ENCODE measurements at places on chromosomes 11 and 22.

- DNase-seq = no peak
Measured at GRCh38 chr11:62647609-62648005, 1.2 kb upstream of the GANAB start.

GRCh38 chr11:66728693-66729385, at the start of gene SPTBN2:
TSS of gene SPTBN2 (minus strand) at chr11:66729216. CDS start at chr11:66721240, 7,976 bp downstream.
- peak; percentile 74 for DNase-seq

GRCh38 chr11:103659206-103659618, 377.2 kb upstream of the DDI1 start:
- no peak for DNase-seq

DNA sequence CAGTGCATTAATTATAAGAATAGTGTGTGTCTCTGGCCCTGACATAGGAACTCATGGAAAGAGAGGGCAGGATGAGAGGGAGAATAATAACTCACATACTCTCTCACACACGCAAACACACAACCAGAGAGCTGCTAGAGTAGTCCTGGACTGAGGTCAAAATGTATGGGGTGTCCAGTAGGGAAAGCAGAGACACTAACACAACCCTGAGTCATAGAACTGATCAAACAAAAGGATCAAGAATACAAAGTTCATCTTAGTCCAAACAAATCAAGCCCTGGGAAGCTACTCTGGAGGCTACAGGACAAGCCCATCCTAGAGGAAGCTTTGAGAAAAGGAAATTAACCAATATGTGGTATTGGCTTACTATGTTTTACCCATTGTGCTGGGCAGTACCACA, 178.5 kb upstream of the GUCY1A2 start:
- no peak for DNase-seq

- DNase-seq = peak; percentile 76
Measured at GRCh38 chr22:46087816-46088277, 62.5 kb upstream of the PPARA start.

DNA sequence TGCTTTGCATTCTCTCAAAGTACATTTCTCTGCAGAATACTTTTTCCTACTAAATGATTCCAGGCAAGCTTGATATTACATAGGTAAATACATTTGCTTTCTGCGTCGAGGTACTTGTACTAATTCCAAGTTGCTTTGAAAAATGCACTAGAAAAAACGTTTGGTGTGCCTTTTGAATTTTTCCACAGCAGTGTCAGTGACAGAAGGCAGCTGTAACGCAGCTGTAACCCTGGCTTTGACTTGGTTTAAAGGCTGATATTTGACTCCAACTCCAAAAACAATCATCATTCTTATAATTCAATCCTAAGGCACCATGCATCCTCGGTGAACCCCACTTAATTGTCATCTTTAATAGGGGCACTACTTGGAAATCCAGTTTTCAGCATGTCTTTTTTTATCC, 125.0 kb downstream of the MAML2 start:
- DNase-seq = no peak

- no peak for DNase-seq
Measured at GRCh38 chr11:9947231-9947864, 283.5 kb downstream of the SWAP70 start.

DNA sequence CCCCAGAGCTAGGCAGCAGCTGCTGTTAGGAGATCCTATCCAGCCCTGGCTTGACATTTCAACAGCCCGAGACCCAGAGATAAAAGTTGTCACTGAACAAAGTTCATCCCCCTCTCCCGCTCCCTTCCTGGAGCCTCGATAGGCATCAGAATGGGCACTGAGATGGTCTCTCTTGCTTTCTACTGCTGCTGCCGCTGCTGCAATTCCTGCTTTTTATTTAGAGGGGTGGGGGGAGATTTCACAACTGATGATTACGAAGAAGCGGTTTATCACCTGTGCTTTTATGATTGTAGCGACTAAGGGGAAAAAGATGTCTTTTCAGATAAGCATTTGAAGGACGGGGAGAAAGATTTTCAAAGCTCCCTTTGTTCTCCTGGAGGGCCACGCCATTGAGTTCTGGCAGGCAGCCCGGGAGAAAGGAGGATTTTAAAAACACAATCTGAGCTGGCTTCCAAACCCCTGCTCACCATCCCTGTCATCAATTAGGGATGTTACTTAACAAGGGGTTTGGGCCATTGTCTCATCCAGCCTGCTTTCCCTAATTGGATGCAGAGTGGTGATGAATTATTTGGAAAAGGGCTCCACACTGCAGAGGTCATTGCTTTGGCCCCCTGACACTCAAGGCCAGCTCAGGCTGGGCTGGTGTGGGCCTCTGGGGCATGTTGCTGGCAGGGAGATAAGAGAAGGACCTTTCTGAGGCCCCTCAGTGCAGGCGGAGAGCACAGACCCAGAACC, 344.7 kb downstream of the BUD13 start:
- DNase-seq = no peak

GRCh38 chr22:20628081-20628939, 120.9 kb downstream of the MED15 start:
- no peak for DNase-seq

GRCh38 chr11:125348674-125349309, 147.3 kb downstream of the FEZ1 start:
- peak; percentile 71 for DNase-seq

GRCh38 chr11:34825670-34826383, 90.4 kb downstream of the APIP start:
- DNase-seq = no peak

DNA sequence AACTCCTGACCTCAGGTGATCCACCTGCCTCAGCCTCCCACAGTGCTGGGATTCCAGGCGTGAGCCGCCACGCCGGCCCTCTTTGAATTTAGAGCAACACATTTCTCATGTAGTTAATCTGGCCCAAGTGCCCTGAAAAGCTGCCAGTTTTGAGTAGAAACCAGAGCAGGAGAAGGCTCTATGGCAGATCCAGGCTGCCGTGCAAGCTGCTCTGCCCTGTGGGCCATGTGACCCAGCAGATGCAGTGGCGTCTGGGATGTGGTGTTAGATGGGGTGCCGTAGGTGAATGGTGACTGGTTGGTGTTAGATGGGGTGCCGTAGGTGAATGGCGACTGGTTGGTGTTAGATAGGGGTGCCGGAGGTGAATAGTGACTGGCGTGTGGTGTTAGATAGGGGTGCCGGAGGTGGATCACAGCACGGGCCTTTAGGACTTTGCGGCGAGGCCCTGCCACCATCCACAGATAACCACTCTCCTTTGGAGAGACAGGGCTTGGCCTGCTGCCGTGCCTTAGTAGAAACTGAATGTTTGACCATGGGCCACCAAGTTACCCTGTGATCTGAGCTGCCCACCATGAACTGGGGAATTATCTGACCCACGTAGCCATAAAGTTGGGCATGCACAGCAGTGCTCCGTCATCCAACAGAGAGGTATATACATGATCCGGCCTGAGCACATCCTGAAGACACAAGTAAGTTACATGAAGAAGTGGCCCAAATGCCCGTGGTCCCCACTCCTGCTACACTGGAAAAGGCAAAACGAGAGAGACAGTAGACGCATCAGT, 32.7 kb downstream of the ASCL2 start:
- no peak for DNase-seq

GRCh38 chr11:10611979-10612862, 43.8 kb upstream of the LYVE1 start:
- DNase-seq = no peak

DNA sequence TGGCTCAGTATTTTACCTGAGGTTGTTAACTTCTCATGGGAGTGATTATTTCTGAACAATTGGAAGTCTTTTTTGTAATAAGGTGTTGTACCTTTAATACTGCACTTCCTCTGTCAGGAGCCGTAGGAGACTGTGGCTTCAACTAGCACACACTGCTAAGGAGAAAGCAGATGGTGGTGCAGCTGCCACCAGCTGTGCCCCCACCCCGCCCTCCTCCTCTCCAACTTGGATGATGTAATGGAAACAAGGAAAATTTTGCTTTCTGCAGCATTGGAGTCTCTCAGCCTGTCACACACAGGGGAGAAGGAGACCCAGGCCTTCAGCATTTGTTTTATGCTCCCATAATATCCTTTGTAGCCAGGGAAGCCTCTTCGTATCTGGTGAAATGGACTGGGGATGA, 91.2 kb downstream of the TEAD1 start:
- DNase-seq = no peak

DNA sequence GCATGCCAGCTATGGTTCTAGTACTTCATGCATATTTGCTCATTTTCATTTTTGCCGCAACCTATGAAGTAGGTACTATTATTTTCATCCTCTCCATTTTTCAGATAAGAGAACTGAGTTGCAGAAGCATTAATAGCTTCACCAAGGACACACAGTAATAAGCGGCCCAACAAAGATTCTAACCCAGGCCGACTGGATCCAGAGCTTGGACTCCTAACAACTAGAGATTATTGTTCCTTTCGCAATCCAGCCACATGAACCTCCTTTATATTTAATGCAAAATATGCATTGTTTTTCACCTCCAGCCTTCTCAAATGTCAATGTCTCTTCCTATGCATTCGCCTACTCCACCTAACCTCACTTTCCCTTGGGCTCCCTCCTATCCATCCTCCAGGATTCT, 148.3 kb downstream of the CCDC34 start:
- DNase-seq = no peak

DNA sequence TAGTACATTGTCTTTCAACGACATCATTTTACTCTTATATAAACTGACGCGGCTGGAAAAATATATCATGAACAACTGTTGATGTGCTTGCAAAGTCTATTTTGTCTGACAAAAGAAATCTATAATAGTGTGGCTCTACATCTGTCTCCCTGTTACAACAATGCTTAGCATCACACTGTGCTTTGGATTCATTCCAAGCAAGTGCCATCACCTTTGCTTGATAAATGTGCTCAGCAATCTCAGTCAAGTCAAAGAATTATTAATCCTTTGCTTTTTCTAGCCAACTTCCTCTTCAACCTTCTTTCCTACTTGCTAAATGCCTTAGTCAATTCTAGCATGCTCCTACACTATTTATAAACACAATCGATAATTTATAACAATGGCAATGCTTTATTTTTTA, 140.5 kb downstream of the FCHSD2 start:
- DNase-seq = peak; percentile 60

DNA sequence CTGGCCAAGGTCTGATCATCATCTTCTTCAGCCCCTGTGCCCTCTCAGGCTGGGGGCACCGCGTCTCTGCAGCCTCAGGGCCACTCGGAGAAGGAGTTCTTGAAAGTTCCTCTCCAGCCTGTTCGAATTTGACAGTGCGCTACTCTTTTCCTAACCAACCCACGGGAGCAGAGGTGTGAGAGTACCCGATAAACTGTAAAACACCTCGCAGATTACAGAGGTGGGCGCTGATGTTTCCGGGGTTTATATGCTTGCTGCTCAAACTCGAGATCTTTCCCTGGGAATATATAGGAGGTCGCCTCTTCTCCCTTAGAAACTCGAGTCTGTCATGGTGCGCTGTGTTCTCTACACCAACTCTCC, 515 bp downstream of the CTR9 start:
- DNase-seq = no peak

DNA sequence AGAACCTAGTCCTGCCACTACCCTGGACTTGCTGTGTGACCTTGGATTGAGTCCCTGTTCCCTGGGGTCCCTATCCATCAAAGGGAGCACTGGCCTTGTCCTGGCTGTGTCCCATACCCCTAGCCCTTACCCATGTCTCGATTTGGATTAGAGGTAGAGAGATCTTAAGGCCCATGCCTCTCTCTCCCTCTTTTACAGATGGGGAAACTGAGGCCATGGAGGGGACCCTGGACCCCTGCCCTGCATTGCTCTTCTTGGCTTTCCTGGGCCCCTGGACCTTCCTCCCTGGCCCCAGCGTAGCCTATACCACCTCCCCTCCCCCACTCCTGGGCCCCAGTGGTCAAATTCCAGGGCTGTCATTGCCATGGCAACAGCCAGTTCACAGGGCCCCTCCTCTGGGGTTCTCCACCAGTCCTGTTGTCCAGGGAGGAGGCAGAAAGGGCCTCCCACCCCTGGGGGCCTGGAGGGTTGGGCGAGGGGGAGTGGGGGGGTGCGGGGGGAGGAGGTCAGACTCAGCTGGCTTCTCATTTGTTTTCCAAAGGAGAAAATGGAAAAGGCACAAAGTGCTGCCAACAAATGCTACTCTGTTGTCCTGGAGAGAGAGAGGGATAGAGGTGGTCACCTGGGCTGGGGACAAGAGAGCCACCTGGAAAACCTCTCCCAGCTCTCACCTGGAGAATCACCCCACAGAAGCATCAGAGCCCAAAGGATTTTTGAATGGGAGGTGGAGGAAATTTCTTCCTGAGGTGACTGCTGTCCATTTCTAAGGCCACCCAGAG, 23.3 kb downstream of the ARHGEF17 start:
- DNase-seq = no peak

DNA sequence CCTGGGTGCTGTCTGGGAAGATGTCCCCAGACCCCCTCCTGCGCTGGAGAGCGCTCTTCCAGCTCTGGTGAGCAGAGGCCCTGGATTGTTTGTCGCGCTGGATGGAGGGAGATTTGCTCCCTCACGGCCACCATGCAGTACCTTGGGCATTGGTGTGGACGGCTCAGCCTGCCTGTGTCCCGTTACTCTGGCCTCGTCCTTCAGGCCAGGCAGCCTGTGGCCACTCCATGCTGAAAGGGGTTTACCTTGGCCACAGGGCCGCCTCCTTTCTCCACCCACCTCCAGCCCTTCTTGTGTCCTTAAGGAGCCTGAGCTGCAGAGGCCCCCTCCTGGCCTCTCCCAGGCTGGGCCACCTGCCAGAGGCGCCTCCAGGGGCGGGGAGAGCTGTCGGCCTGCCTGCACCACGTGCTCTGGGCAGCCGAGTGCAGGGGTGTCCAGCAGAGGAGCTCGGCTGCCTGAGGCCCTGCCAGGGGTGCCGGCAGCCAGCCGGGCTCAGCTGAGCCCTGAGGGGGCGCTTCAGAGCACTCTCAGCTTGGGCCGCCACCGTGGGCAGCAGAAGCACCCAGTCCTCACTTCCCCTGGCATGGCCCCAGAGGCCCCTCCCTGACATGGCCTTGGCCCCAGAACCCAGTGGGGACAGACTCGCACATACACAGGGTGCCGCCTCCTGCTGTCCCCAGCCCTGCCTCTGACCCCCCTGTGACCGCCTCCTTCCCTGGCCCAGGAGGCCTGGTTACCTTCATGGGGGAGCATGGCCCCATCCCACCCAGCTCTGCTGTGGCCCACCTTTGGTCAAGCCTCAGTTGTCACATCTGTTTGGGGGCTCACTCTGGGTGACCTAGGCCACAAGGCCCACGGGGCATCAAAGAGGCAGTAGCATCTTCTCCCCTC, 3.4 kb downstream of the CCND1 start:
- no peak for DNase-seq

DNA sequence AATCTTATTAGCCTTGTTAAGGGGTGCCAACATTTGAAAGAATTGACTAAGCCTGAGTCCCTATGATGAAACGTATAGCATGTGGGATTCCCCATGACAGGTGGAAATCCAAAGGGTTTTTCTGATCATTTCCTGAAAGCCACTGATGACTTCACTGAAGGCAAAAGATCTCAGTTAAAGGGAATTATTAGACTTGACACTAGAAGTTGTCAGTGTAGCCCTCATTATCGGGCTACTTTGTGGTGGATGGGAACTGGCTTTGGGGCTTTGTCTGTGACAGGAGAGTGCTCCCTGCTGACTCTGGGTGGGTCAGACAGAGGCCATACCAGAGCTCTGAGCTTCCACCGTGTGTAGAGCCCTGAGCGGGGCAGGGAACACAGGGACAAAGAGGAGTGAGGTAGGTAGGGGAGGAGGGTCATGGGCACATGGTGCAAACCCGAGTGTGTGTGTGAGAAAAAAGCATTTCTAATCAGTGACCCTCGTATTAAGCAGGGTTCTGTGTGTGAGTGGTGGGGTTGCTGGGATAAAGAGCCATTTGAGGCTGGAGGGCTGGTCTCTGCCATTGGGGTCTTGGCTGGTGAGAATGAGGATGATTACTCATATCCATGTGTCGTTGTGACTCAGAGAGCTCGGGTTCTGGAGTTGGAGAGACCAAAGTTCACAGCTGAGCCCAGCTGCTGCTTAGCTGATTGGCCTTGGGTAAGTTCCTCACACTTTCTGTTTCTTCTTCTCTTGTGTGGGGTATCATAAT, 101.1 kb downstream of the GRIK4 start:
- DNase-seq = no peak
